ENCODE measurements at places on chromosomes 3 and 15.

GRCh38 chr3:134852893-134853351 is 57.9 kb downstream of the EPHB1 start:
- no peak for DNase-seq

DNA sequence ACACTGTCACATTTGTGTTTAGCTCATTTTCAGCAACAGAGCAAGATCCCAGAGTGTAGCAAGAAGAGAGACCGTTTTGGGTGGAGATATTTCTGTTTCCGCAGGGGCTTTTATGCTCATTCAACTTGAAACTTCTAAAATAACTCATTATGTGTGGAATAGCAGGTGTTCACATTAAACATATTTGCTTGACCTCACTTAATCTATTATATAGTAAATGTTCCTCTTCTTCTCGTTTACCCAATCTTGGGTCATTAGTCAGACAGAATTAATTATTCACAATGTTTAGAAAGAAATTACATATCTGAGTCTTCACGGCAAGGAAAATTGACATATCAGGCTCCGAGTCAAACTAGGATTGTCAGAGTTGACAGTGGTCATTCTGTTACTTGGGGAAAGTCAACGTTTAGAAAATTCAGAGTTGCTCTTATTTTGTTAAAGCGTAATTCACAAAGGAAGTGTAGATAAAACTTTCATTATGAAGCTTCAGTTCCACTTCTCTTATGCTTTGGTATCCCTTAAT is 222.9 kb downstream of the TPRG1 start:
- no peak for DNase-seq

GRCh38 chr15:75843678-75844581 is 683 bp downstream of the UBE2Q2 start:
- DNase-seq = peak; percentile 37

GRCh38 chr3:42174679-42175385 is 83.7 kb downstream of the TRAK1 start:
- DNase-seq = no peak

GRCh38 chr3:8441969-8442559 is 59.6 kb upstream of the LMCD1 start:
- peak; percentile 84 for DNase-seq

- no peak for DNase-seq
Observed at GRCh38 chr3:112411425-112411824, 78.5 kb downstream of the CD200 start.

- DNase-seq = no peak
Observed at GRCh38 chr3:82636177-82636576, 874.7 kb upstream of the GBE1 start.

DNA sequence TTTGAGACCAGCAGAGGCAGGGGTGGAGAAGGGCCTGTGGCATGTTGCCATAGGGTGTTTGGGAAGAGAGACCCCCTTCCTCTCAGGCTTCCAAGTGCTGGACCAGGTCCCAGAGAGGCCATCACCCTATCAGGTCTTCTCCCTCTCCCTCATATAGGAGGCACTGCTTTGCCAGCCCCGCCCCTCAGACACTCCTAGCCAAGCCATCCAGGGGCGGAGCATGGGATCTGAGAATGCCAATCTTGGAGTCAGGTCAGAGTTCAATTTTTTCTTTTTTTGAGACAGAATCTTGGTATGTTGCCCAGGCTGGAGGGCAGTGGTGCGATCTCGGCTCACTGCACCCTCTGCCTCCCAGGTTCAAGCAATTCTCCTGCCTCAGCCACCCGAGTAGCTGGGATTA is 32.7 kb downstream of the CRABP1 start:
- DNase-seq = no peak

DNA sequence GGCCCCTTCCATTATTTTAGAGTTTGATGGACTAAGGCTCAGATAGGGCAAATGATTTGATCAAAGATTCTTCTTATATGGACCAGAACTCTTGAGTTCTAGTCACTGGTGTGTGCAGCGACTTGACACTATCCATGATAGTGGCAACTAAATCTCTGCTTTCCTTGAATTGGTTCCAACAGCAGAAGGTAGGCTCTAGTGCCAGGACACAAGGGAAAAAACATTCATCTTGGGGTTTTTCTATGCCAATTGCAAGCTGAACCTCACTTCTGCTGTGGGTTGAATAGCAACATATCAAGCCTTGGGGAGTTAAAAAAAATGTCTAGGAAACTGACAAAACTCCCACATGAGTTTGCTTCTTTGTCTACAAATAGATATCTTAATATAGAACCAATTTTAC is 35.1 kb downstream of the CTXND1 start:
- no peak for DNase-seq

DNA sequence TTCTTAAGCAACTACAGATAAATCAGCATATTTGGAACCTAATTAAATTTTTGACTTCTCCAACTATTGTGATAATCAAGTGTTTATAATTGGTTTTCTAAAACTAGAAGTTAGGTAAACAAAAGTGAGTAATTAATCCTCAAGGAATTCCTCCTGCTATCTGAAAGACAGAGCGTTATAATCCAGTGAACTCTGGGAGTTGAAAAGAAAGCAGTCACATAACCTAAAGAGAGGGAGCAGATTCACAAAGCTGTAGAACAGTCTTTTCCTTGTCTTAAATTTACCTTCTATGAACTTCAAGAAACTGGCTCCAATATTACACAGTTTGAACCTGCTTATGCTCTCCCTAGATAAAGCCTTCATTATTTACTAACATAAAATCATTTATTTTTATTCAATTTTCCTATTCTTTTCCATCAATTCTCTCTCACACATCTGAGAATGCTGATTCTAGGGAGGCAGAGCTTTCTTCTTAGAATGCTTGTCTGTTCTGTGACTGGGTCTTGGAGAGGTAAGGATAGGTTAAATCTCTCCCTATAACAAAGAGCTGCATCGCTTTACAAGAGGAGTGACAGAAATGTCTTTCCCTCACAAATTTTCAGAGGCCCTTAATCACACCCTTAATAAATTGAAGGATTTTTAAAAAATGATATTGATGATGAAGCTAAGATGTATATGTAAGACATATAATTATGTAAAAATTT is 132.8 kb downstream of the TUSC7 start:
- no peak for DNase-seq

GRCh38 chr3:116001151-116001621 is 377.9 kb downstream of the GAP43 start:
- peak; percentile 54 for DNase-seq

DNA sequence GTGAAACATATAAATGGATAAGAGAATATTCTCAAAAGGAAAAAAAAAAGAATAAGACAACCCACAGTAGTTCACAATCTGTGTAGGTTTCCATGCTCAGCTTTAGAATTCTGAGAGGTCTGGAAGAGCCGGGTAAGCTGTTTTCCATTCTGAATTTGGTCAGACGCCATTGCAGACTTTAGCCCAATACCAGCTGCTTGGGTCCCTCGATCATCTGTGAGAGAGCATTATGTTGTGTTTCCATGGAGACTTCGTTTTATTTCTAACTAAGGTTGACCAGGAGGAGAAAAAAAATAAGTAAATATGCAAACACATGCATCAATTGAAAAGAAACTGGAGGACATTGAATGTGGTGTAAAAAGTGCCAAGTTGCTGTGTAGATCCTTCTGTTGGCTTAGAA is 25.5 kb downstream of the KCNAB1 start:
- no peak for DNase-seq

Data from fibroblast of mammary gland (primary cell).